ENCODE measurements at places on chromosomes 2 and 18. TPM values are rescaled to one million over a fixed set of nuclear protein-coding genes. Genes with fewer than 3 reads are reported as not detected.

DNA sequence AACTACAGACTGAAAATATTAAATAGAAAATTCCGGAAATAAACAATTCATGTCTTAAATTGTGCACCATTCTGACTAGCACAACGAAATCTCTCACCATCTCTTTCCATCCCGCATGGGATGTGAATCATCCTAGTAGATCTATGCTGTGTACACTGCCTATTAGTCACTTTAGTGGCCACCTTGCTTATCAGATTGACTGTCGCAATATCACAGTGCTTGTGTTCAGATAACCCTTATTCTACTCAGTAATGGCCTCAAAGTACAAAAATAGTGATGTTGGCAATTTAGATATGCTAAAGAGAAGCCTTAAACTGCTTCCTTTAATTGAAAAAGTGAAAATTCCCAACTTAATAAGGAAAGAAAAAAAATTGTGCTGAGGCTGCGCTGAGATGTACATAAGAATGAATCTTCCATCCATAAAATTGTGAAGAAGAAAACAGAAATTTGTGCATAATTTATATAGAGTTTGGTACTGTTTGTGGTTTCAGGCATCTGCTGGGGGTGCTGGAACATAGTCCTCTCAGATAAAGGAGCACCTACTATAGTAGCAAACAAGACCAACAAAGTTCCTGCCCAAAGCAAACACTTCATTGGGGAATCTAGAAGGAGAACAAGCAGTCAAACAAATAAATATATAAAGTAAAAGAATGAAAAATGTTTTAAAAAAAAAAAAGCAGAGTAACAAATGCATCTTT, 12.0 kb downstream of the PSMD1 start:
- DNase-seq = no peak

GGCX gene
- 45.6 TPM for total RNA-seq

IL18R1 gene
- total RNA-seq = 18.2 TPM

DNA sequence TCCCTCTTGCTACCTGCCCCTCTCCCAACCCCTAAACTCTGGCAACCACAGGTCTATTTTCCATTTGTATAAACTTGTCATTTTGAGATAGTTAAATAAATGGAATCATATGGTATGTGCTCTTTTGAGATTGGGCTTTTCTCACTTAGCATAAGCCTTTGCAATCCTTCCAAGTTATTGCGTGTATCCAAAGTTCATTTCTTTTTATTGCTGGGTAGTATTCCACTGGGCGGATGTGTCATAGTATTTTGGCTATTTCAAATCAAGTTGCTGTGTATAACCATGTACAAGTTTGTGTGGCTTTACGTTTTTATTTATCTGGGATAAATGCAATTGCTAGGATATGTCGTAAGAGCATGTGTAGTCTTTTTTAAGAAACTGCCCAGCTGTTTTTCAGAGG, 55.5 kb upstream of the CUL3 start:
- no peak for DNase-seq

DNA sequence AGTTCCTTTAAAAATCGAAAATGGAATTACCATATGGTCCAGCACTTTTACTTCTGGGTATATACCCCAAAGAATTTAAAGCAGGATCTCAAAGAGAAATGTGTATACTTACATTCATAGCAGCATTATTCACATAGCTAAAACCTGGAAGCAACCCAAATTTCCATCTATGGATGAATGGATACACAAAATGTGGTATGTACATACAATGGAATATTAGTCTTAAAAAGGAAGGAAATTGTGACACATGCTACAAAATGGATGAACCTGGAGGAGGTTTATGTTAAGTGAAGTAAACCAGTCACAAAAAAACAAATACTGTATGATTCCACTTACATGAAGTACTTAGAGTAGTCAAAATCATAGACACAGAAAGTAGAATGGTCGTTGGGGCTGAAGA, 147.9 kb upstream of the LTBP1 start:
- no peak for DNase-seq

DNA sequence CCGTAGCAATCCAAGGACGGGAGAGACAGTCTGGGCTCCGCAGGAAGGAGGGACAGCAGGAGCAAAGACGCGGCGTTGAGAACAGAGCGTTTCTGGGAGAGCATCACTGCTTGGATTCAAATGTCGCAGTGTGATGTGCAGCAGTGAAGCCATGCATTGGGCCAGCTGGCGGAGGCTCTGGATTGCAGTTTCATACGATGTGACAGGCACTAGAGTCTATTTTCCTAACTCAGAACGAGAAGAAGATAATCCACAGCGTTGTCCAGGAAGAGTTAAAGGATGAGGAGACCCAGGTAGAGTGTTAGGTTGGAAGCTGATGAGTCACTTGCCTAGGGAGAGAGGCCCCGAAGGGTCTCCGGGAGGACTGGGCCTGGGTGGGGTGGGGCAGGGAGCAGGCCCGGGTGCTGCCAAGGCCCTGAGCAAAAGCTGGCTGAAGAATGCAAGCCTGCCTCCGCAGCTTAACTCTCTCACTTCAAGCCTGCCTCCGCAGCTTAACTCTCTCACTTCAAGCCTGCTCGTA, 17.7 kb upstream of the SEMA4C start:
- no peak for DNase-seq

- DNase-seq = no peak
Observed at GRCh38 chr2:66665124-66665984, 230.4 kb downstream of the MEIS1 start.

DNA sequence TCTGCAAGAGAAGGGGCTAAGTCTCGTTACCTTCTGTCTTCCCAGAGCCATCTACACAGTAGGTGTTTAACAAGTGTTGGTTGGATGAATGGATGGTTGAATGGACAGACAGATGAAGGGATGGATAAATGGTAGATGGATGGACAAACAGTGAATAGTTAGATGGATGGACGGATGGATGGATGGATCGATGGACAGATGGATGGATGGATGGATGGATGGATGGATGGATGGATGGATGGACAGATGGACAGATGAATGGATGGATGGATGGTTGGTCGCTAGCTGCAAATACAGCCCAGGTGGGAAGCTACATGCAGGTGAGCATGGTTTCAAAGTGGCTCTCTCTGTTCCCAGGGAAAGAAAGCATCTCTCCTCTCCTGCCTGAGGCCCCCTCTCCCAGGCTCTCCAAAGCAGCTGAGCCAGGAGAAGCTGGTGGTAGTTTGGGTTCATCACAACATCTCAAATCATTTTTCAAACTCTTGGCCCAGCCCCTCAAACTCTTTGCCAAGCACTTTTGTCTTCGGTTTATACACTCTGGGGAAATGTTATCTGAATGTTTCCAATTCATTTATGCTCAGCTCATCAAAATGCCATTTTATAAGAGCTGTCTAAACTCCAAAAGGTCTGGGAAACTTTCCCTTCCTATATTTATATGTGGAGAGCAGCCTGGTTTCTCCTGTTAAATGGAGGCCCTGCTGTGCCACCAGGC, 192.7 kb downstream of the ANAPC1 start:
- DNase-seq = no peak

CIB4 gene
- not detected for total RNA-seq

DNA sequence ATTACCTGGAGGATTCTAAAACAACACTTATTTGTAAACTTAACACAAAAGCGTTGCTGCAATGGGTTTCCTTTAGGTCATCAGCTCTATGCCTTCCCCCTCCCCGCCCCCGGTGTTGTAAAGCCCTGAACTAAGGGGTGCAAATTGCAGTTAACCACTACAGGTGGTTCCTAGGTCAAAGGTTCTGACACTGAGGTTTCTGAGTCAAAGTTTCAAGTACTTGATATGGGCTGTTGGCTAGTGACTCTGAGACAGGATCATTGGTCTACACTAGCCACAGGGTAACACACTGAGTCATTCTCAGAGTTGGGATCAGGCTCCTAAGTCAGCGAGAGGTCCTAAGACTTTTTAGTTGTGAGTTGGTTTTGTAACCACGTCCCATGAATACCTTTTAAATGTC, 15.4 kb downstream of the IL1B start:
- DNase-seq = no peak
